GM12891 (cell line): ENCODE measurements at places on chromosomes 11 and 22.
A peak's percentile ranks its signal among the peaks of the same experiment; 100 is the strongest.

DNA sequence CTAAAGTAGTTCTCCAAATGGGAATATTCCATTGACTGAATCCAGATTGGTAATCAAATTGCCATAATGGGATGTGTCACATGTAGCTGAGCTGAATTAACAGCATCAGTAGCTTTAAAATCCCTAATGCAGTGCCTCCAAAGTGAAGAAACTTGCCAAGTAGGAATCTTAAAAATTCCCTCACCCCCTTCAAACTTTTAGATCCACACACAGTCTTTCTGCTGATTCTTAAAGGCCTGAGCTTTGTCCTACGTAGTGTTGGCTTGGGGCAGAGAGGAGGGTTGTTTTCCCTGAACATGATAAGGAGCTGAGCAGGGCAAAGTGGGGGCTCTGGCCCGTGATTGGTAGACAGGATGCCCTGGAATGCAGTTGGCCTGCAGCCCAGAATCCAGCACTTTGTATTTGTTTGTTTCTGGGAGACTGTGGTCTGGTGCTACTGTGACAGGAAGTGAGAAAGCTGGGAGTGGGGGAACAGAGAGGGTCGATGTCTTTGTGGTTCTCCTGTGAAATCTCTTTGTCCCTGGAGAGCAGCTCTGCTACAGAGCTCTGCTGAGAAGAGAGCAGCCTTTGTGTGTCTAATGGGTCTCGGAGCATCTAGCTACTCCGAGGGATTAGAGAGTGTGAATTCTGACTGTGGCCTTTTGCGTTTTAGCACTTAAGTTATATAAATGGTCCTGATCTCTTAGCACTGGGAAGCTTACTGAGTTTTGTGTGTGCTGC is 16.9 kb downstream of the CTNND1 start:
- DNase-seq = no peak

DNA sequence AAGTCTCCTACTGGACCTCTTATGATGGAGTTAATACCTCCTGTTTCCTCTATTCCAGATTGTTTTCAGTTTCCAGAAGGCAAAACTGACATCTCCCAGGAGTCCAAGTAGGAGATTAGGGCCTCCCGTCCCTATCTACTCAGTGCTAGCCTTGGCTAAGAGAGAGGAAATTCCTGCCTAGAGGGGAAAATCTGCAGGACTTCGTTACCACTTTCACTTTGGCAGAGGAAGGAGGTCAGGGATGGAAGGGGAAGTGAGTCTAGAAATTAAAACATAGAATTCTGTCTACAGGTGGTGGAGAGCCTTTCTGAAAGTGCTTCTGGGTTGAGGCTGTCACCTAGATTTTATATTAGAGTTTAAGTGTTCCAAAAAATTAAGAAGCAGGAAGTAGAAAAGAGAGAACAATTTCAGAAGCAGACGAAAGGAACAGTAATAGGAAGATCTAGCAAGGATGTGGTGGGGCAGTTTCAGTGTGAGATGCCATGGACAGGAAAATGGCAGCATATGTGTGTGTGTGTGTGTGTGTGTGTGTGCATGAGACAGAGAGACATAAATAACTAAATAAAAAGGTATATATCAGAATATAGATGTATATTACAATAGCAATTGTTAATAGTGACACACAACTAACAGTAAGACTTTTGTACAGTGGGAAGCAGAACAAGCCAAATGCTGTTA is 2.4 kb upstream of the TRIM68 start:
- no peak for DNase-seq

DNA sequence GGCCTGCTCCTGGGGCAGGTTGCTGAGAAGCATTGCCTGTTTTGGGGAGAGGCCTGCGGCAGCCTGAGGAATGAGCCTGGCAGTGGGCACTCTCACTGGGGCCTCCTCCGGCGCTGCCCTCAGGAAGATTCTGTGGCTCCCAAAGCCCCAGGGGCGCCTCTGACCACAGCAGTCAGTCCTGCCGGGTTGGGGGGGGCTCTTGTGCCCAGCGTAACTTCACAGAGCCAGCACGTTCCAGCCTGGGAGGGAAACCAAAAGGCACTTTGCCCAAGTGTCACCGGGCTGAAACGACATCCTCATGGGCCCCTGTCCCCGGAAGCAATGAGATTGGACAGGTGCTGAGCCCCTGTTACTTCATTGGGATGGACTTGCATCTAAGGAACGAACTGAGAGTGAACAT is 4.3 kb upstream of the LRP5 start:
- no peak for DNase-seq

GRCh38 chr22:19110064-19110458 is 12.2 kb downstream of the DGCR2 start:
- DNase-seq = no peak

DNA sequence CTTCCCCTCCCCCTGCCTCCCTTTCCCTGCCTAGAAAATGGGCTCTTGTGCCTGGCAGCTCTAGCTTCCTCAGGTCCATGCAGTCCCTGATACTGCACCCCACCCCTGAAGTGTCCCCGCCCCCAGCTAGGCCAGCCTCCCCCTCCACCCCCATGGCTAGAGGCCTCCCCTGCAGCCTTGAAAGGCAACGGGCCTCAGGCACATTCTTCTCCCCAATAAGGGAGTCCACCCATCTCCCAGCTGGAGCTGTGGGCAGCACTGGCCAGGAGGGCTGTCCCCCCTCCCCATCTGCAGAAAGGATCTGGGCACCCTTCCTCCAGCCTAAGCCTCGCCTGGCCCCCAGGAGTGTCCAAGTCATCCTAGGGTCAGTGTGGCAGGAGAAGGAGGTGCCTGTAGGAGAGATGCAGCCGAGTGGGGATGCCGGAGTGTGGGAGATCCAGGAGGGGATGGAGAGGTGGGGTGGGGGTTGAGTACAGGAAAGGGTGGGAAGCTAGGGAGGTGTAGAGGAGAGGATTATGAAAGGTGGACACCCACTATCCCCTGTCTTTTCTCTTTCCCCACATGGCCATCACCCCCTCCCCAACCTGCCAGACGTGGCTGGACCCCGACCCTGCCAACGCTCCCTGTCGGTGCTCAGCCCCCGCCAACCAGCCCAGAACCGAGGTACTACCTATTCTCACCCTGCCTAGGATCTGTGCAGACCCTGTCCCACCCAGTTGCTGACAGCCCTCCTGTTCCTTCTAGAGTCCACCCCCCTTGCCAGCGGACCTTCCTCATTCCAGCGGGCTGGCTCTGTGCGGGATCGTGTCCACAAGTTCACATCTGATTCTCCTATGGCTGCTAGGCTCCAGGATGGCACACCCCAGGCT is 9.3 kb downstream of the SMTN start:
- peak; percentile 12 for DNase-seq

GRCh38 chr11:75241036-75241905 is 697 bp downstream of the TPBGL start:
- DNase-seq = peak; percentile 99

GRCh38 chr11:68041617-68042218 is 2.9 kb downstream of the TCIRG1 start:
- DNase-seq = no peak

DNA sequence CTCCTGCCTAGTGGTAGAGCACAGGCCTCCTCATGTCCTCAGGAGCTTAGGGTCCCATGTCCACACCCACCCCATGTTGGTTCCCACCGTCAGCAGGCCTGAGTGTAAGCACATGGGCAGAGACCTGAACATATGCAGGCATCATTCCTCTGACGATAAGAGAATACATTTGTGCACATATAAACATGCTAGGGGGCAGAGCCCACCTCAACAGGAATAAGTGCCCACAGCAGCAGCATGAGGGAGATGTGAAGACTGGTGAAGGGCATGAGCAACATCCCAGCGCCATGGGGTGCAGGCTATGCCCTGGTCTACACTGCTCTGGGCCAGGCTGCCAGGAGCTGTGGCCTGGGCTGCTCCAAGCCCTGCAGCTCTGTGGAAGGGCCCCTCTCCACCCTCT is 16.9 kb downstream of the ADORA2A start:
- no peak for DNase-seq

GRCh38 chr11:57530215-57530595 is 349 bp downstream of the TIMM10 start:
- DNase-seq = no peak

DNA sequence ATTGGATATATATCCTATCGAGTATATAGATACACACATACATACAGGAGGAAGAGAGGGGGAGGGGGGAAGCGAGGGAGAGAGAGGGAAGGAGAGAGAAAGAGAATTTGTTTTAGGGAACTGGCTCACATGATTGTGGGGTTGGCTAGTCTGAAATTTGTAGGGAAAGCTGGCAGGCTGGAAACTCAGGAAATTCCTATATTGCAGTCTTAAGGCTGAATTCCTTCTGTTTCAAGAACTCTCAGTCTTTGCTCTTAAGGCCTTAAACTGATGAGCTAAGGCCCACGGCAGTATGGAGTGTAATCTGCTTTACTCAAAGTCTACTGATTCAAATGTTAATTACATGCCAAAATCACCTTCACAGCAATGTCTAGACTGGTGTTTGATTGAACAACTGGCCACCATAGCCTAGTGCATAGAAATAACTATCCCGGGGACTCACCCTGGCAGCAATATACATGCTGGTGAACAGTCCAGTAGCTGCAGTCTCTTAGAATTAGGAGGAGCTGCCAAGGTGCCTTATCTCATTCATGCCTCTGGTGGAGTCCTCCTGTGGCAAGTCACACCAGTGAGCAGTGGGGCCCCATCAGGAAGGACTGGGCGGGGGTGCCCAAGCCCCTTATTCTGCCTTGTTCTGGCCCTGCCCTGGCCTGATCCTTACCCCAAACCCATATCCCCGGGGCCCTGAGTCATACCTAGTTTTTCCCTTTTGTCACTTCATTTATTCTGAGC is 59.7 kb upstream of the AMPD3 start:
- no peak for DNase-seq

DNA sequence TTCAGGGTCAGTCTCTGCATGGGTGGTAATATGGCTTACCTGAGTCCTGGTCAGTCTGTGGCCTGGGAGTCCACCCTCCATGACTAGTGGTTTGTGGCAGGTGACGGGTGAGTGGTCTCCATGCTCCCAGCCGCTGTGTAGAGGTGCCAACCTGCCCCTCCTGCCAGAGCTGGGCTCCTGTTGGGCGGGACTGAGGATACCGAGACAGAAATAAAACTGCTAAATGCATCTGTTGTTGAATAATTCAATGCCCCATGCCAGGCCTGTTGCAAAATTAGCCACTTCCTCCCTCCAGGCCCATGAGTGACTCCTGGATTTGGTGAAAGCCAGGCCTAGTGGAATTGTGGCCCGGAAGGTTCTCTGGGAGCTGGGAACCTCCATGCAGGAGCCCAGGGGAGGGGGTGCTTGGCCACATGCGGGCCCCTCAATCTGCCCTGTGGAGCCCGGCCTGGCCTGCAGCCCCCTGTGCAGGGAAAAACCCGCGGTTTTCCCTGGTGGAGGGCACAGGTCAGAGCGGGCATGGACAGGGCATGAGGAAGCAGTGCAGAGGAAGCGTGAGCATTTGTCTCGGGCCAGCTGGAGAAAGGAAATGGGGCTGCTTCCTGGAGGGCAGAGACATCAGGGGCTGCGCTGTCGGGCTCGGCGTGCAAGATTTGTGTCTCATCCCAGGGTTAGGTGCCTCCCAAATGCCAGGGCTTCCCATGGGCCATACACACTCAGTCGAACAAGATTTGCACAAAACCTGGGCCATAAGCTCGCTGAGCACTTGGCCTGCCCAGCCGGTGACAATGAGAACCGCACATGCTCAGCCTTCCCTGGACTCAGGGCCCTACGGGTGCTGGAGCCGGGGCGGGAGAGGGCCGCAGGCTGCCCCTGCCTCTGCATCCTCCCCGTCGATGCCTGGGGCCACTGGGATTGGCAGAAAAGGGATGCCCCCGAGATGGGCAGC is 66.9 kb downstream of the KCNQ1 start:
- peak; percentile 15 for DNase-seq

GRCh38 chr11:116851626-116852025 is 14.2 kb upstream of the APOA1 start:
- DNase-seq = no peak

- no peak for DNase-seq
Observed at GRCh38 chr22:37940698-37941376, 12.6 kb downstream of the C22orf23 start.

DNA sequence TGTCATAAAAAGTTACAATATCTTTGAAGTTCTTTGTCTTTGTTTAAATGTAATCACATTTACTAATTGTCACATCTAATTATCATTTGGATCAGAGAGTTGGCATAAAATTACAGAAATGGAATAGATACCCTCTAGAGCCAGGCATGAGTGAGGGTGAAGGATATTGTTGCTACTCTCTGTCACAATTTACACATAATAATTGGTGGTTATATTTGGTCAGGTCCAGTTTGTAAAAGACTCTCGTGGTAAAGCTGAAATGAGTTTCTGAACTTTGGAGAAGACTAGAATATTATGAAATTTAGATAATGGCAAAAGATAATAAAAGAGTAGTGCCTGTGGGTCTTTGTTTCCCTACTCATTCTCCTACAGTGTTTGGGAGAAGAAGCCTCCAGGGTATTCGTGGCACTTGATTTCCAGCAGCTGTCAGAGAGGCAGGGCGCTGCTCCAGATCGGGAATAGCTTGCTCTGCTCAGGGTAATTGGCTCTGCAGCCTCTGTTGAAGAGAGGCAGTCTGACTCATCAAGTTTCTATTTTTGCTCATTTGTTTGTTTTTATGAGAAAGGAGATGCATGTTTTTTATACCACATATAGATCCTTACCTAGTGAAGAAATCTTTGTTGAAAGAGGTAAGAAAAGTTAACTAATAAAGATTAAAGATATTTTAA is 349.9 kb downstream of the CNTN5 start:
- no peak for DNase-seq

DNA sequence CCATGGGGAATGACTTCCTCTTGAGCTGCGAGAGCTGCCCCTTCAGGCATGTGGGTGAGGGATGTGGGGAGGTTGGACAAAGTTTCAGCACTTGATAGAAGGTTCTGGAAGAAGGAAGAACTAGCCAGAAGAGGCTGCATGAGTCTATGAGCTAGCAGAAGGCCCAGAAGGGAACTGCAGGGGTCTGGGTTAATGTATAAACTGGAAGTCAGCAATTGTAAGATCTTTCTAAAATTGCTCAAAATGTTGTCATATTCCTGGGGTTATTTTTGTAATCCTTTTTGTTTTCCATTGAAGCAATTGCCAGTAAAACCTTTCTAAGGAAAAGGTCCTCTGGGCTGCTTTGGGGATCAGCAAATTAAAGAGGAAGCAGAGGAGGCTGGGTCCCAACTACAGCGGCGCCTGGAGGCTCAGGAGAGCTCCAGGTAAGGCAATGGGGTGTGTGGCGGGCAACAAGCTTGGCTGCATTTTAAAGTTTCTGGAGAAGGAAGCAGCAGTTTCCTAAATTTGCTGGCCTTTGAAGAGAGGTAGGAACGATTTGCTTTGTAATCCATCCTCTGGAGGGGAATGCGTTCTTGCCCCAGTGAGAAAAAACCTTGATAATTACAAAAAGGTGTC is 29.2 kb downstream of the ADAMTS15 start:
- no peak for DNase-seq

- DNase-seq = no peak
Observed at GRCh38 chr11:9089636-9090035, 1.8 kb downstream of the SCUBE2 start.

DNA sequence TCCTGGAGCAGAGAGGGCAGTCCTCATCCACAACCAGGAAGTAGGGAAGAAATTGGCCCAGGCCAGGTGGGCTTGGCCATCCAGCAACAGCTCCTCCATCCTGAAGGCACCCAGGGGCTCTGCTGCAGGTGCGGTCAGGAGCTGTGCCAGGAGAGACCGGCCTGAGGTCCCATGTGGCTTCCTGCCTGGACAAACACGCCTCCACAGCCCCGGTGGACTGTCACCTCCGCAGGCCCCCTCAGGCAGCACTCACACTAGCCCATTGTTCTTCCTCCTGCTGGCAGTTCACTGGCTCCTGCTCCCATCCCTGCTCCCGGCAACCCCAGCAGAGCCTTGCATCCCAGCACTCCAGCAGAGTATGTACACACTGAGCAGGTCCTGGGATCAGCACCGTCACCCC is 16.0 kb upstream of the POU2AF1 start:
- DNase-seq = no peak
